ENCODE measurements at places on chromosomes 7 and 10.

DNA sequence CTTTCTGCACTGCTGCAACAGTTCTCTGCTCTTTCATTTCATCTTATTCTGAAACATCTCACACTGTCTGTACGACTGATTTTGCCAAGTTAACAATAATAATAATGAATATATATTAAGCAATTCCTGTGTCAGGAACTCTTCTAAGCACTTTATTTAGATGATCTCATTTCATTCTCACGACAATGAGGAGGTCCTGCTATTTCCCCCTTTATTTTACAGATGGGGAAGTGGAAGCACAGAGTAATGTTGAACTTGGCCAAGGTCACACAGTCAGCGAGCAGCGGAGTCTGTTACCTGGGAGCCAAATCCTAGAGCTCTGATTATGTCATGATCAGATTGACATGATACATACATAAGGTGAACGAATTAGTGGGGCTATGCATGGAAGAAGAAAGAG is 5.8 kb downstream of the MRC1 start:
- DNase-seq, result no peak

GRCh38 chr7:139294951-139295575 is 46.1 kb upstream of the FMC1 start:
- DNase-seq, result no peak

GRCh38 chr10:103244666-103245271 is 918 bp upstream of the RPEL1 start:
- DNase-seq, result peak; percentile 61

DNA sequence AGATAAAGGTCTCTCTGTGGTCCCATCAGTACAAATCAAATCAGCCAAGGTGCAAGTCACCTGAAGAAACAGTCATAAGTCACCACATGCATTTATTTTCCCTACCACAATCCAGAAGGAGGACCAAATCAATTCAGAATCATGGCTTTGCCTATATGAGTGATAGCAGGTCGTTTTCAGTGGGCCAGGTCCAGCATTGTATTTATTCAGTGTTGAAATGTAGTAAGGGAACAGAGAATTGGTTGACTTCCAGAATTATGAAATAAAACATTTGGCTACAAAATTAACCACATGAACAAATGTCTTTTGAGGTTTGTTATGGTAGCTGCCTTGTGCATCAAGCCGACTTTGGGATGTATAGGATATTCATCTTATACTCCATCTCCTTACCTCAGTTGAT is 88.4 kb downstream of the POLR1F start:
- no peak for DNase-seq

GRCh38 chr7:90574146-90574819 is 21.8 kb upstream of the CDK14 start:
- DNase-seq, result no peak

DNA sequence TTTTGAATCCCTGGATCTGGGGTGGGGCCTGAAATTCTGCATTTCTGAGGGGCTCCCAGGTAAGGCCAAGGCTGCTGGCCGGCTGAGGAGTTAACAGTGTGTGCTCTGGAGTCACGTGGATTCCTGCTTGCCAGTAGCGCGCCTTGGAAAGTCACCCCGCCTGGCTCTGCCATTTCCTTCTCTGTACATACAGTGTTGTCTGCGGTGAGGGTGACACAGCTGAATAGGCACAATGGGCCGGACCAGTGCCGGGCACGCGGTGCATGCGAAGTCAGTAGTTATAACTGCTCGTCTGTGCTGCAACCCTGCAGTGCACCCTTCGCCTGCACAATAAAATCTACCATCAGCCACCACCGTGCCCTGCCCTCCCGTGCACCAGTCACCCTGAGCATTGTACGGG is 68.0 kb upstream of the EEPD1 start:
- no peak for DNase-seq

GRCh38 chr7:81280531-81280930 is 361.7 kb upstream of the SEMA3C start:
- DNase-seq, result no peak

DNA sequence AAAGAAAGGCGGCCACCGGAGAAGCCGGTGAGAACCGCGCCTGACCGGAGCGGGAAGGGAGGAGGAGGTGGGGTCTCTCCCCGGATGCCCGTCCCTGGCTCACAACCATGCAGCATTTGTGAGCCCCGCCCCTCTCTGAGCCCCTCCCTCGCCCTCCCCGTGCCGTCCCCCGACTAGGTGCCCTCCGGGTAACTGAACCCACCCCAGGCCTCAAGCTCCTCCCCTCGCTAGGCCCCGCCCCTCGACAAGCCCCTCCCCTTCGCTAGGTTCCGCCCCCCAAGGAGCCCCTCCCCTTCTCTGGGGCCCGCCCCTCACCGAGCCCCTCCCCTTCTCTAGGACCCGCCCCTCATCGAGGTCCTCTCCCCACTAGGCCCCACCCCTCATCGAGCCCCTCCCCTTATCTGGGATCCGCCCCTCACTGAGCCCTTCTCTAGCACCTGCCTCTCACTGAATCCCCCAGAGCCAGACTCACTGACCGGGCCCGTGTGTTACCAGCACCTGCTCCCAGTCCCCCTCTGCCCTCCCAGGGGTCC is 42.2 kb upstream of the HSPB1 start:
- DNase-seq, result peak; percentile 15

GRCh38 chr10:17092216-17092944 is 37.2 kb downstream of the CUBN start:
- DNase-seq, result peak; percentile 50

- no peak for DNase-seq
Observed at GRCh38 chr7:47771990-47772360, 176.3 kb downstream of the PKD1L1 start.

- no peak for DNase-seq
Observed at GRCh38 chr10:66277481-66277880, 648.4 kb upstream of the LRRTM3 start.
